ENCODE measurements at places on chromosomes 1 and 21. TPM values are rescaled to one million over a fixed set of nuclear protein-coding genes. Genes with fewer than 3 reads are reported as not detected.
A peak's percentile ranks its signal among the peaks of the same experiment; 100 is the strongest.

- DNase-seq, result no peak
Measured at GRCh38 chr1:192167011-192167410, 8.7 kb downstream of the RGS18 start.

DNA sequence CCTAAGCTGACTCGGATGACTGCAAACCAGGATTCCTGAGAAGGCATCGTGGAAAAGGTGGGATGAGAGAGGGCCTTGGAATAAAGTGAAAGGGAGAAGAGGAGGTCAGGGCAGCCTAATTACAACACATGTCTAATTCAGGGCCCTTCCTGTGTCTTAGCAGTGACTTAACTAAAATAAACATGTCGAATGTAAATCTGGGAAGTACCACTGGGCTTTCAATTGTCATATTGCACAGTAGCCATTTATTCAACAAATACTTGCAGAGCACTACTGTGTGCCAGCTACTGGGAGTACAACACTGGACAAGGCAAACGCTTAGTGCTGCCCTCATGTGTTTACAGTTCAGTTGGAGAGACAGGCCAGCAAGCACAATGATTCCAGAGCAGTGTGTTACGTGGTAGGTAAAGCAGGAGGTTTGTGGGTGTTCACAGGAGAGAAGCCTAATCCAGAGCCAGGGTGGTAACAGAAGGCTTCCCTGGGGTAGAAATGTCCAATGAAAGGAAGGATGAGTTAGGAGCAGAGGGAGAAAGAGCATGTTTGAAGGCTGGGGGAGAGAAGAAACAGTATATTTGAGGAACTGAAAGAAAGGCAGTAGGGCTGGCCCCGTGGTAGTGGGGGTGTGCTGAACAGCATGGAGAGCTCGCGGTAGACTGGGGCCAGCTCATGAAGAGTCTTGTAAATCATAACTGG lies 38.0 kb upstream of the RASAL2 start:
- DNase-seq, result no peak

GRCh38 chr1:60133000-60133673 lies 59.6 kb upstream of the C1orf87 start:
- peak; percentile 65 for DNase-seq

GRCh38 chr1:96313216-96313615 lies 408.4 kb upstream of the PTBP2 start:
- DNase-seq, result no peak

DNA sequence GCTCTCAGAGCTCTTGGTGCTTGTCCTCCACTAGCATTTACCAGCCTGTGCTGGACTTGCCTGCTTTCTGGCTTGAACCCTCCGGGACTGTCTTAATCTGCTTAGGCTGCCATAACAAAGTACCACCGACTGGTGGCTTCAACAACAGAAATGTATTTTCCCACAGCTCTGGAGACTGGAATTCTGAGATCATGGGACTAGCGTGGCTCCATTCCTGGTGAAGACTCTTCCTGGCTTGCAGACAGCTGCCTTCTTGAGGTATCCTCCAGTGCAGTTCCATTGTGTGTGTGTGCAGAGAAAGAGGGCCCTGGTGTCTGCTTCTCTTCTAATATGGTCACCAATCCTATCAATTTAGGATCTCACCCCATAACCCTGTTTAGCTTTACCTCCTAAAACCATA lies 22.0 kb upstream of the RCAN1 start:
- DNase-seq, result no peak

- no peak for DNase-seq
Measured at GRCh38 chr1:219177363-219177762, 3.7 kb downstream of the LYPLAL1 start.

DNA sequence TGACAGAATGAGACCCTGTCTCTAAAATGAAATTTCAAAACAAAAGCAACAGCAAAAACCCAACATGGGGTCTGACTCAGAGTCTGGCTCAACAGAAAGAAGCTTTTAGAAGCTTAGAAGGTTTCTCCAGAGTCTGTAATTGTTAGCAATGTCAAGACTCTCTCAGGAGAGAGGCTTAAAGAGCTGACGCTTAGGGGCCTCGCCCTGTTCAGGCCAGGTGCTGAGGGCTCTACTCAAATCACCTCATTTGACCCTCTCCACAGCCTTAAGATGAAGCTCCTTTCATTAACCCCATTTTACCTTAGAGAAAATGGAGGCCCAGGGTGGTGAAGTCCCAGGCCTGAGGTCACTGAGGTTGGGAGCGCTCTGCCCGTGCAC lies 5.3 kb upstream of the KIF17 start:
- DNase-seq, result no peak

GRCh38 chr1:201649761-201650622 lies 111.1 kb downstream of the NAV1 start:
- no peak for DNase-seq

DNA sequence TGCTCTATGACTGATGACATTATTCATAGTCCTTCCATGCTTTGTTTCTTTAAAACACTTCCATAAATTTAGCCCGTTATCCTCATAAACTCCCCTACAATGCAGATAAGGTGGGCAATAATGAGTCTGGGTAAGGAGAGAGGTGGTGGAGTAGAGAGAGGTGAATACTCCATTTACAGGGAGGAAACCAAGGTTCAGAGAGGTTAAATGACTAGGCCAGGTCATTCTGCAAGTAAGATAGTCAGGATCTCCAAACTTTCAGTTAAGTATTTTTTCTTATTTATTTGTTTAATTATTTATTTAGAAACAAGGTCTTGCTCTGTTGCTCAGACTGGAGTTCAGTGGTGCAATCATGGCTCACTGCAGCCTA lies 26.1 kb downstream of the PAFAH2 start:
- DNase-seq, result no peak

DNA sequence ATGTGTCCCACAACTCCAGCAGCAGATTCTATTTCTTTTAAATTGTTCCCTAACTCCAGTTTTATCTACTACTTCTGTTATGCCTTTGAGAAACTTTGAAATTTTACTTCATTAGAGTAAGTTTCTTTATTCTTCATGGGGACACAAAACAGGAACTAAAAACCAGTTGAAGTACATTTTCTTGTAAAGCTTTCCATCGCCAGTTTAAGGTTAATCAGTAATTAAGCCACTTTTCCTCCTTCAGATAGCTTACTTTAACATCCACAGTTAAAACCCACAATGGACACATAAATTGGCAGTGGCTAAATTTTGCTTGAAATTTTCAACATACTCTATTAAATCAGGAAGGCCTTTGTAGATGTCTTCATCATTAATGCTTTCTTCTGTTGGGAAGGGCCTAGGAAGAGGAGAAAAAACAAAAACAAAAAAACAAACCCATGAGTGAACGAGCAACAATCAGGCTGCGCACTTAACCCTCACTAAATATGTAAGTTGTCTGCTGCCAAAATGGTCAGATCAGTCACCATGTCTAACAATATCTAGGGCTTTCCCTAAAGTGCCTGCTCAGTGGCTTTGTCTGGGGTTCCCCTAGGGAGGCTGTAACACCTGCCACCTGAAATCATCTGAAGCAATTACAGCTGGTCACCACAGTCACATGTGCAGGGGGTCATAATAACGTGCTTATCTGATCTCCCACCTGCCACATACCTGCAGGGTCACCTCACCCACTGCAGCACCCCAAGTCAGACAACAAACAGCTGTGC lies 187.9 kb downstream of the VAV3 start:
- no peak for DNase-seq

- DNase-seq, result no peak
Measured at GRCh38 chr1:201614262-201615015, 75.5 kb downstream of the NAV1 start.

DNA sequence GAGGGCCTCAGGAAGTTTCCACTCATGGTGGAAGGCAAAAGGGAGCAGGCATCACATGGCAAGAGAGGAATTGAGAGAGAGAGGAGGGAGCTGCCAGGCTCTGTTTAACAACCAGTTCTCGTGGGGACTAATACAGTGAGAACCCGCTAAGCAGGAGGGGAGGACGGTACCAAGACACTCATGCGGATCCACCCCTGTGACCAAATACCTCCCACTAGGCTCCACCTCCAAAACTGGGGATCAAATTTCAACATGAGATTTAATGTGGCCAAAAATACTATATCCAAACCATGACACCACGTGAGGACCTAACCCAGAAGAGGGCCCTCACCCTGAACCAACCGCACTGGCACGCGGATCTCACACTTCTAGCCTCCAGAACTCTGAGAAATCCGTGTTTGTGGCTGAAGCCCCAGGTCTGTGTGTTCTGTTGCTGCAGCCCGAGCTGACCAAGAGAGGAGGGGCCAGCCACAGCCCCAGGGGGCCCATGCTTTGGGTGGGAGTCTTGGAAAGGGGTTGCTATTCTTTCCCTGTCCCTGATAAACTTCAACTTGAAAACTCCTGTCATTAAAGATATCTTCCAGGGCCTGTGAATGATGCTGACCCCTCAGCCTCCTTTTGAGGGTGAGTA lies 32.0 kb downstream of the TRIM67 start:
- no peak for DNase-seq

- DNase-seq, result no peak
Measured at GRCh38 chr1:78301141-78301540, 189.6 kb upstream of the PTGFR start.

ANGPTL7 gene
- not detected for total RNA-seq

NES gene
- total RNA-seq, result 70.2 TPM

MANEAL gene
- total RNA-seq, result 0.72 TPM
